ENCODE measurements at places on chromosomes 12 and 14. TPM values are rescaled to one million over a fixed set of nuclear protein-coding genes. Genes with fewer than 3 reads are reported as not detected.

DNA sequence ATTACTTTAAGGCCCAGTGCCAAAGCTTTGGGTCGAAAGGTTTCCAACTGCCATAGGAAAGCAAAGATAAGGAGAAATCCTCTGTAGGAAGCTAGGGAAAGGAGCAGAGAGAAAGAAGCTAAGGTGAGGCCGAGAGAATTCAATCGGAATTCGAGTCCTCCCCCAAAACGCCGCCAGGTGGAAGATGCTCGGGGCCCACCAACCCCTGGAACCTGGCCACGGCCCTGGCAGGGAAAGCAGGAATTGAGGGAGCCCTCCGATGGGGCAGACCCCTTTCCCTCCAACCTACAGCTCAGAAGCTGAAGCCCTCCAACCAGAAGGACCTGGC, 498 bp downstream of the GMFB start:
- no peak for DNase-seq

DNA sequence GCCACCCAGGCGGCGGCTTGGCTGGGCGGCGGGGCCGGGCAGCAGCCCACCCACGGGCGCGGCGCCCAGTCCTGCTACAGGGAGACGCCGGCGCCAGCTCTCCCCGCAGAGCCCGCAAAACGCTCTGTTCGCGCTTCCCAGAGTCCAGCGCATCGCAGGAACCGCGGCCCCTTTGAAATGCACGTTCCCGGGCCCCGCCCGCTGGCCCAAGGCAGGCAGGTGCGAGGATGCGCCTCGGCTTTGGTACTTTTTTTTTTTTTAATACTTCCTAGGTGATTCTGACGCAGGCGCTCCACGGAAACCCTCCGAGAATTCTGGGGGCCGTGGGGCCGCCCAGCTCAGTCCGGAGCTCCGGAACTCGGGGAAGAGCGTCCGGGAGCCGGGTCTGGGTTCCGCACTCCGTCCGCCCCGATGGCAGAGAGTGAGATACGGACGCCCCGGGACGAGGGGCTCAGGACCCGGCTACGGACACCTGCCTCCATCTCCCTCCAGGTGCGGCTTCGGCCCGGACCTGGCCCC, 483 bp downstream of the POC1B start:
- peak; percentile 67 for DNase-seq

- DNase-seq, result no peak
These were observed 765.1 kb upstream of the FBXO33 start for GRCh38 chr14:40197344-40197743.

DNA sequence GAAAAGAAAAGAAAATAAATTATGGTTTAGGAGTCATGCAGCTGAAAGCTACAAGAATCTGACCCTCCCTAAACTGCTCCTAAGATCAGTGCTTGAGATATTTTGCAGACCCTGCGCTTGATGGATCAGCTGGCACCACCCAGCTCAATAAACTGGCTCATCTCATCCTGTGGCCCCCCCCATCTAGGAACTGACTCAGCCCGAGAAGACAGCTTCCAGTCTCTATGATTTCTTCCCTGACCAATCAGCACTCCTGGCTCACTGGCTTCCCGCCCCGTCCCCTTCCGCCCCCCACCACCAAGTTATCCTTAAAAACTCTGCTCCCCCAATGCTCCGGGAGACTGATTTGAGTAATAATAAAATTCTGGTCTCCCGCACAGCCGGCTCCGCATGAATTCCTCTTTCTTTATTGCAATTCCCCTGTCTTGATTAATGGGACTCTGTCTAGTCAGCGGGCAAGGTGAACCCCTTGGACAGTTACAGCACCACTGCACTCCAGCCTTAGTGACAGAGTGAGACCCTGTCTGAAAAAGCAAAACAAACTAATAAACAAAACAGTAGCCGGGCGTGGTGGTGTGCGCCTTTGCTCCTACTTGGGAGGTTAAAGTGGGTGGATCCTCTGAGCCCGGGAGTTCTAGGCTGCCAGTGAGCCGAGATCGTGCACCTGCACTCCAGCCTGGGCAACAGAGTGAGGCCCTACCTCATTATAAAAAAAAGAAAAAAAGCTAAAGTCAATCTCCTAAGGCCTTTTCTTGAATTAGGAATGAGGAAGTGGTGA, 24.5 kb upstream of the SPTLC2 start:
- DNase-seq, result no peak

TAS2R43 gene
- 0.31 TPM for total RNA-seq

DNA sequence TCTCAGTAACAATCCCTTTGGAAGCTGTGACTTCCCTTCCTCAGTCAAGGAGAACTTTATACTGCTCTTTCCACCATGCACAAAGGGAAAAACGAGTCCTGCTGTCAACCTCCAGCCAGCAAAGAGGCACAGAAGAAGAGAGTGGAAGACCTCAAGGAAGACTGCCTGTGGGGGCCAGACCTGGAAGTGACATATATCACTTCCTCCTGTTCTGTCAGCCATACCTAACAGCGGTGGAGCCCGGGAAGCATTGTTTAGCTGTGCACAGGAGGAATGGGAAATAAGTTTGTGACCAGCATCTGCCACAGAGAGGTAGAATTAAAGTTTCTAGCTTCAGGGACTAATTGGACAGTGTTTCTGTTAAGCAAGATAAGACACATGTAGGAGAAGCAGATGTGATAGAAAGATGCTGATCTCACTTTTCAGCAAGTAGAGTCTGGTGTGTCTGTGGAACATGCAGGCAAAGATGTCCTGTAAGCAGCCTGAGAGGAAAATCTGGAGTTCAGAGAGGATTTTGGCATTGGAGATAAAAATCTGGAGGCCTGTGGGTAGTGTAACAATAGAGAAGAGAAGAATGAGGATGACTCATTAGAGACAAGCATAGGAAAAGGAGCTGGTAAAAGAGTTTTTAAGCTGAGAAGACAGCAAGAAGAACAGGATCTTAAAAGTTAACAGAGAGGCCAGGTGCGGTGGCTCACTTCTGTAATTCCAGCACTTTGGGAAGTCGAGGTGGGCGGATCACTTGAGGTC, 141.6 kb upstream of the CPSF6 start:
- DNase-seq, result no peak

All from activated CD8-positive, alpha-beta T cell treated with anti-CD3 and anti-CD28 coated beads for 36 hours (primary cell).